ENCODE measurements at places on chromosomes 1 and 21.

DNA sequence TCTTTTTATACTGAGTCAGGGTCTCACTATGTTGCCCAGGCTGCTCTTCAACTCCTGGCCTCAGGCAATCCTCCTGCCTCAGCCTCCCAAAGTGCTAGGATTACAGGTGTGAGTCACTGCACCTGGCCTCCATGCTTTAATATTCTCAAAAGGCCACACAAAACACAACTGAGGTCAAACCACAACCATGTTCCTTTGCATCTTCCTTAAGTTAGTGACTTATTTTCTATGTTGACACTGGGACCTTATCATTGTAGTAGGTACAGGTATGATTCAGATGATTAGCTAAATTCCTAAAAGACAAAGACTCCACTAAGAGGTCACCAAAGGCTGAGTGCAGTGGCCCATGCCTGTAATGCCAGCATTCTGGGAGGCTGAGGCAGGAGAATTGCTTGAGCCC is 131.9 kb upstream of the ATP1B1 start:
- DNase-seq: no peak

- no peak for DNase-seq
These were observed 1.5 kb downstream of the HCN3 start for GRCh38 chr1:155278689-155279160.

GRCh38 chr1:185556561-185556960 is 177.6 kb upstream of the HMCN1 start:
- DNase-seq: no peak

- DNase-seq: no peak
These were observed 36.8 kb upstream of the PODN start for GRCh38 chr1:53025034-53025768.

GRCh38 chr1:200556002-200556401 is 64.5 kb downstream of the KIF14 start:
- DNase-seq: no peak

DNA sequence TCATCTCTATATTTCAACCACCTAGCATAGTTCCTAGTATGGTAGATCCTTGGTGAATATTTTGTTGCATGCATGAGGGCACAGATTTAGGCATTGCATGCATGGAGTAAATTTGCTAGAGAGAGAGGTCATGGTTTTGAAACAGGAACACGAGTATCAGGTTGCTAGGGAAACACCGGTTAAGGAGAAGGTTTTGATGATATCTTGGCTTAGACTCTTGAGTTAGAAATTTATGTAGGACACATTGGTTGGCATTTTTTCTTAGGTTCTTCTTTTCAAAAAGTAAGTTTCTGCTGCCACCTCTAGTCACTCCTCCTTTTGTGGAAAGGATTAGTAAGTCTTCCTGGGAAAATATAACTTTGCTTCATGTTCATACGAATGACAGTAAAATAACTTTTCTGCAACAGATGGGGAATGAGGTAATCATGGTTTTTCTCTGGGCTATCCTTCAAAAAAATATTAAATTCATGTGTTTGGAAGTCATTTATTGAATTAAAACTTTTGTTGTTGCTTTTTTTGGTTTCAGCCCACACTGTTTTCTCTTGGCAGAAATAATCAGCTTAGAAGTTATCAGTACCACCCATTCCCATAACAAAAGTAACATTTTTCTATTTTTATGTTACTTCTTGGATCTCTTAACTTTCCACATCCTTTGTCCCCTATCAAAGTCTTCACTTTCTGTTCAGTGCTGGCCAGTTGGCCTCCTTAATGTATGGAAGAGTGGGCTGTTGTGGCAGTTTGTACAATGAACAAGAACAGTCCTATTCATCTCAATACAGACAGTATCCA is 97.3 kb downstream of the PLA2G4A start:
- DNase-seq: peak; percentile 43

All from KG1 (cell line).